ENCODE measurements at places on chromosomes 11 and 22.

GRCh38 chr22:20011993-20012740, 4.5 kb downstream of the ARVCF start:
- no peak for DNase-seq

DNA sequence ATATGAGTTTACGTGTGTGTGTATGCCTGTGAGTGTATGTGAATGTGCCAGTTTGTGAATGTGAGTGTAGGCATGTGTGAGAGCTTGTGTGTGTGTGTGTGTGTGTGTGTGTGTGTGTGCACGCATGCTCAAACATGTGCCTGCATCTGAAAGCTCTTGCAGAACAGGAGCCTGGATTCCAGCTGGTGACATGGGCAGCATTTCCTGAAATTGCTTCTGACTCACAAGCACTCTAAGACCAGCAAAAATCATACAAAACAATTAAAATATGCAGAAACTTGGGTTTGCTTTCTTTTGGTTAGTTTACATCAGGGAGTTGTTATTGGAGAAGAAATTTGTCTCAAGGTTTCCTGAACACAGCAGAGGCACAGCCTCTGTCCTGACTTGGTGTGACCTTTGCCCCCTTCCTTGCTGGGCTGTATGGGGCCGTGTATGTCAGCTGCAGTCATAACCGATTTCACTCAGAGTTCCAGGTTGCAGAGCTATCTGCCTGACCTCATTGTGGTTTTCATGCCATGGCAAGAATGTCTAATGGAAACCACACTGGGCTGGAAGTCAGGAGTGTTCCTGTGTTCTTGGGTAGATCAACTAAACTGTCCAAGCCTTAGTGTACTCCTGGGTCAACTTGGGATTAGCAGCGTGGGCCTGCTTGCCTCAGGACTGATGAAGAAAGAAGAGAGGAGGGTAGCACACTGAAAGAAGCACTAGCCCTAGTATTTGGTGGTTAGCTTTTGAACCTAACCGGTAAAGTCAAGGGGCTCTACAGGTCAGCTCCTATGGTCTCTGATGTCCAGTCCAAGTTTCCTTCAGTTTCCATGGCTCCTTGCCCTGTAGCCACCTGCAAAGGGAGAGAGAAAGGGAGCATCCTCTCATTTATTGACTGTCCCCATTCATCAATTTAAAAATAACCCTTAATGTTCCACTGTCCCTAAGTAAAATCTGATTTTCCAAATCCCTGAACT, 143.7 kb downstream of the SNX19 start:
- DNase-seq, result no peak

DNA sequence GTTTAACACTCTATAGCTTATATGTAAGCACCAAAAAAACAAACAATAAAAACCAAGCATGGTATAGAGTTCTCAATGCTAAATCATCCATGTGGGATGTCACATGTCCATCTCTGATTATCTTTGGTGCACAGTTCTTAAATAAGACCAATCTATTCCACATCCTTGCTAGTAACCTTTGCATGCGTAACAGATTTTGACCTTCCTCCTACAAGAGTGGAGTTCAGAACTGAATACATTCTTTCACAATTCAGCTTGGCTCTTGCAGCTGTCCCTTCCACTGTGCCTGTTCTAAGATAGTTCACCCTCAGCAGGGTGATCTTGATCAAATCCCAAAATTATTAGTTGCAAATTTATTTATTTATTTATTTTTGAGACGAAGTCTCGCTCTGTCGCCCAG, 21.1 kb downstream of the PRR14L start:
- no peak for DNase-seq

GRCh38 chr11:44747316-44747715, 20.6 kb downstream of the TSPAN18 start:
- no peak for DNase-seq

DNA sequence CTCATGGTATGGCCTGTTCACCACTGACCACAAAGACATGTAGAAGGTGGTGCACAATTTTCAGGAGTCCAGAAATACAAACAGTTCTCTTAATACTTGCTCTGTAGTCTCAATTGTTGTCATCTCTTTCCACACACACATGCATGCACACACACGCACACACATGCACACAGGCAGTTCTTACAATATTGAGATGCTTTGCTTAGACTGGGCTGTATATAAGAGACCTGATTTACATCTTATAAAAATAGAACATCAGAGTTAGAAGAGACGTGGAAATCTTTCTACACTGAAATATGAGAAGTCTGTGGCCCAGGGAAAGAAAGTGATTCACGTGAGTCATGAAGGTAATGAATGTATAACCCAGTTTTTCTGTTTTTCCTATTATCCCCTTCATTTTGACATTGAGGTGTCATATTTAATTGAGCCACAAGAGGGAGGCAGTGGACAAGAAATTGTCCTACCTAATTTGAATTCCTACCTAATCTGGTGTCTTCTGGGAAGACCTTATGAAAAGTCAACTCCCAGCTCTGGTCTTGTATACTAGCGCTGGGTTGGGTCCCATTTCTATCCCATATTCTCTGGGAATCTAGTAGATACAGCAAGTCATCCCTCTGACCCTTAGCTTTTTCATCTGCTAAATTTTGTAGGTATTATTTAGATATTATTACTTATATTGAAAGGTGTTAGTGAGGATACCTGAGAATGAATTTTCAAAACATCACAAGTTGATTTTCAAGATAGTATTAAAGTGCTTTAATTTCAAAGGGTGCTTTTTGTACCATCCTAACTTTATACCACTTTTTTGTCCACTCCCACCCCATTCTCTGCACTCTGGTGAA, 14.9 kb upstream of the MS4A4A start:
- DNase-seq, result peak; percentile 20

DNA sequence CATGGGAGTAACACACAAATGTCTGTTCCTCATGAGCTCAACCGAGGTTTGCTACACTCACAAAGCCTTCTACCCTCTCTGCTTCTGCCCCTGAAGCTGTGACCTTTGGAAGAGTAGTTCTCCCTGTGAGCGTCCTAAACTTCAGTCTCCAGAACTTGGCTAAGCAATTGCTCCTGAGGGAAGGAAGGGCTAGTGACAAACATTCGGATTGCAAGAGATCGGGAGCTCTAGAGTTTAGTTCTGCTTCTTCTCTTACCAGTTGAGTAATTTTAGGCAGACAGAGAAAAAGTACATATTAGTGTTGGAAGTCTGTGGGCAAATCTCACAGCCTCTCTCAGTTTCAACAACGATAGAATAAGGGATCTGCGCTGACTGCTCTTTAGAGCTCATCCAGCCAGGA, 27.3 kb upstream of the ELF5 start:
- DNase-seq, result no peak

DNA sequence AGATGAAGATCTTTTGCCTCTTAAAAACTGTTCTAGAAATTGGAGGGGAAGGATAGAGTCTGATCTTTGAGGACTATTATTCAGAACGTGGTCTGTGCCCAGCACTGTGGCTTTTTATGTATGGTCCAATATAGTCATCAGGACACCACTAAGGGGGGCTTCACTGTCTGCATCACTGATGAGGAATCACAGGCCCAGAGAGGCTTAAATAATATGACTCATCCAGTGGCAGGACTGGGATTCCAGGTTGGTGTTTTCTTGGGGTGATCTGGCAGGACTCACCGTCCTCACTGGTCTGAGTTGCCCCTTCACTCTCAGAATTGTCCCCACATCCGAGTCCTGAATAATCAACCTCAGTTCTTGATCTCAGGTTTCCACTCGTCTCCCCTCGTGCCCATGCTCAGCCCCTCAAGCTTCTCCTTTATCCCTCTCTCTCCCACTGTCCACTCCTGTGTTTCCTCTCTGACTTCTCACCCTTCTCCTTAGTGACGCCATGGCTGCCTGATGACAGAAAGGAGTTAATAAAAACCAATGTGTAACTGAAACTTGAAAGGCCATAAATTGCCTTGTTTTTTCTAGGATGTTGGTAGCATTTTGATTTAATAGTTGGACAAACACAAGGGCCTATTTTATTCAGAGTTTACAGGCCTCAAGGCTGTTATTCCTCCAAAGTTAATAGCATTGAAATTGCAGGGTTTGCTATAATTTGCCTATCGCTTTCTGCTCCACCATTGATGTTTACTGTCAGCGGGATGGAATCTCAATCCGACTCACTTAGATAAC, 95.7 kb upstream of the NNMT start:
- no peak for DNase-seq

DNA sequence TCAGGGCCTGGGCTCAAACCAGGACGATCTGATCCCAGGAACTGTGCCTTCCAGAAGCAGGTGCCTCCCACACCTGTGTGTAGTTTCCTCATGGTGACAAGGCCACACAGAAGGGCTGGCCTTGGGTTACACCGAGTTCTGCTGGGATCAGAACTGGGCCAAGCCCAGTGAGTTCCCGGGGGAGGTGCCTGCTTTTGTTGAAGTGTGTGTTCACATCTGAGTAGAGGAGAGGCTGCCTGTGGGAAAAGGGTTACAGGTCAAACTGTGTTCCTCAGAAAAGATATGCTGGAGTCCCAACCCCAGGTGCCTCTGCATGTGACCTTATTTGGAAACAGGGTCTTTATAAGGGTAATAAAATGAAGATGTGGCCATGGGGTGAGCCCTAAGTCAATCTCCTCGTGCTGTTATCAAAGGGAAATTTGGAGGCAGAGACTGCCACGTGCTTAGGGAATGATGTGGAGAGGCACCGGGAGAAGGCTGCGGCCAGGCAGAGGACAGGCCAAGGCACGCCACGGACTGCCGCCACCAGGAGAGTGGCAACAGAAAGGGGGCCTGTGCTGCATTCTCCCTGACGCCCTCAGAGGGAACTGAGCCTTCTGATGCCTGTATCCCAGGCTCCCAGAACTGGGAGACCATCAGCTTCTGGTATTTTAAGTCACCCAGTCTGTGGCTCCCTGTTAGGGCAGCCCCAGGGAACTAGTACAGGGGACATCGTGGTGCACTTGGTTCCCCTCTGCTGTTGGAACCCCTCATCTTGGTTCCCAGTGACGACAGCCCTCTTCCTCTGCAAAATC, 158.8 kb downstream of the CACNA1I start:
- DNase-seq, result no peak

GRCh38 chr22:30016596-30016995, 63.7 kb upstream of the HORMAD2 start:
- DNase-seq, result no peak

GRCh38 chr11:47415949-47416472, 7.6 kb downstream of the SLC39A13 start:
- DNase-seq, result no peak

GRCh38 chr11:19110295-19110694, 6.7 kb upstream of the ZDHHC13 start:
- DNase-seq, result no peak

DNA sequence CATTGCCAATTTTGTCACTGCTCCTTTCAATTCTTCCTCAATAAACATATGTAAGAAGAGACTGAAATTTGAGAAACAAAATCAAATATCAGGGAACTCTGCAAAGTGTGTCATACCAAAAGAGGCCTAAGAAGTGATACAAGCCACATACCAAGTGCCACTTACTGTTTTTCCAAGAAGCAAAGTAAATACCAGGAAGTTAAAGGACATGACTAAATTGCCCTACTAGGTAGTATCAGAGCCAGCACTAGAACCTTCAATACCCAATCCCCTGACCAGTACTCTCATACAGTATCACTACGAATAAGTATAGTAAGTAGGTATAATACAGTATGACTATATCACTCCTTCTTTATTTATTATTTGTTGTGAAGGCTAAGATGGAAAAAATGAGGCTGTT, 13.6 kb downstream of the MAML2 start:
- DNase-seq, result no peak

- DNase-seq, result no peak
These were observed 22.8 kb upstream of the HMOX1 start for GRCh38 chr22:35357883-35358621.

DNA sequence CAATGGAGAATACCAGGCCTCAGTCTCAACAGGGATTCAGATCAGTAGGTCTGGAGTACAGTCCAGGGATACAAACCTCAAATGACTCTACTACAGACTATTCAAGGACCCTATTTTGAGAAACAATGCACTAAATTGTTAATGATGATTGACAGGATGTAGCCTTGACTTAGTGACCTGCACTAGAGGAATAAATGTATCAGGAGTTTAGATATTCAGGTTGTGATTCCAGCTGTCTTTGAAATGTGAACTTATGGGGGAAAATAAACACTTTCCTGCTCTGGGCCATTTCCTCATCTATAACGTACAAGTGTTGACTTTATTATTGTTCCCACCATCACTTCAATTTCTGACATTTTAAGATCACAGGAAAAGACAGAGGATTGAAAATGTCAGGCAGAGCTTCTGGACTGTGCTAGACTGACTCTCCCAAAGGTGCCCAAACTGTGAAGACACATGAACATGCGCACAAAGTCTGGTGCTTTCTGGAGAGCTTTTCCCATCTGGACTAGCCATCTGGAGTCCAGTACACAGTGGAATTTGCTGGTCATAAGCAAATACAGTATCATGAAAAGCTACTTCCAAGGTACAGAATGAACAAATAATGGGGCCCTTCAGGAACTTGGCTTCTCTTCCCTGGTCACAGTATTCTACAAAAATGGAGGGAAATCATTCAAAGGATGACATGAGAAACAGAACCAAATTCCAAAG, 110.4 kb downstream of the USP35 start:
- no peak for DNase-seq

GRCh38 chr22:23001463-23001862, 68.9 kb upstream of the GNAZ start:
- DNase-seq, result no peak

GRCh38 chr11:112997857-112998466, 36.7 kb downstream of the NCAM1 start:
- DNase-seq, result no peak

GRCh38 chr11:69915151-69915500, 95.9 kb upstream of the FGF3 start:
- DNase-seq, result no peak

GRCh38 chr22:35638001-35638400, 10.2 kb upstream of the APOL6 start:
- DNase-seq, result no peak

GRCh38 chr11:63537293-63538101, 889 bp downstream of the PLAAT4 start:
- DNase-seq, result no peak

DNA sequence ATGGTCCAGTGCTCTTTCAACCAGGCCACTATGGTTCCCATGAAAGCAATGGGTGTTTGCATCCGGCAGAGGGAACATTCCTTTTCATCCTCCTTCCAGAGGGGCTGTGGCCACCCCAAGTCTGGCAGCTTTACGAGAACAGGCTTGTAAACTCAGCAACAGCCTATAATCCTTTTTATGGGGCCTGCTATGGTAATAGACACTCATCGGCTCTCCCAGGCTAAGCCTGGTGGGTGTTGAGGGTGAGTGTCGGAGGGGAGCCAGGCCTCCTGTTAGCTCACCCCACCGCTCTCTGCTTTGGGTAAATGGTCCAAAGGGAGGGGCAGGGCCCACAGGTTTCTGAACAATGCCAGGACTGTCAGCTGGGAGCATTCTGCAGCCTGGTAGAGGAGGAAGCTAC, 111.6 kb upstream of the CD82 start:
- no peak for DNase-seq

DNA sequence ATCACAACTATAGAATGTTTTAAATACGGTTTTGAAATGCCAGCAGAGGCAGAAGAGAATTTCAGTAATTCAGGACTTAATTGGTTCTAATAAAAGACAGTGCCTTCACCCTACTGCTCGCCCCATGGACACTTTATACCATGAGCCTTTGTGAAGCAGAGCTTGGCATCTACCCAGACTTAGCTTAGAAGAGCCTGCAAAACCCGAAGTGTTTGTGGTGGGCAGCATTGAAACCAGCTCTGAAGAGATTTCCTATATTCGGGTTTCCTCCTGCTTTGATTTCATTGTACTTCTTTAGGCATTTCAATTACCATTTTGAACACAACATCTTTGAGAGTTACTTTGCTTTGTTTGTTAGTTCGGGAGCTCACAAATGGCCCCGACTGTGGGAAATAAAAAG, 185.1 kb upstream of the MTNR1B start:
- DNase-seq, result no peak

- no peak for DNase-seq
These were observed 29.5 kb downstream of the DKK3 start for GRCh38 chr11:11978792-11979487.

Data from effector memory CD8-positive, alpha-beta T cell (primary cell).